ENCODE measurements at places on chromosomes 5 and 9.

- no peak for DNase-seq
Measured at GRCh38 chr5:174217527-174217926, 172.0 kb downstream of the NSG2 start.

DNA sequence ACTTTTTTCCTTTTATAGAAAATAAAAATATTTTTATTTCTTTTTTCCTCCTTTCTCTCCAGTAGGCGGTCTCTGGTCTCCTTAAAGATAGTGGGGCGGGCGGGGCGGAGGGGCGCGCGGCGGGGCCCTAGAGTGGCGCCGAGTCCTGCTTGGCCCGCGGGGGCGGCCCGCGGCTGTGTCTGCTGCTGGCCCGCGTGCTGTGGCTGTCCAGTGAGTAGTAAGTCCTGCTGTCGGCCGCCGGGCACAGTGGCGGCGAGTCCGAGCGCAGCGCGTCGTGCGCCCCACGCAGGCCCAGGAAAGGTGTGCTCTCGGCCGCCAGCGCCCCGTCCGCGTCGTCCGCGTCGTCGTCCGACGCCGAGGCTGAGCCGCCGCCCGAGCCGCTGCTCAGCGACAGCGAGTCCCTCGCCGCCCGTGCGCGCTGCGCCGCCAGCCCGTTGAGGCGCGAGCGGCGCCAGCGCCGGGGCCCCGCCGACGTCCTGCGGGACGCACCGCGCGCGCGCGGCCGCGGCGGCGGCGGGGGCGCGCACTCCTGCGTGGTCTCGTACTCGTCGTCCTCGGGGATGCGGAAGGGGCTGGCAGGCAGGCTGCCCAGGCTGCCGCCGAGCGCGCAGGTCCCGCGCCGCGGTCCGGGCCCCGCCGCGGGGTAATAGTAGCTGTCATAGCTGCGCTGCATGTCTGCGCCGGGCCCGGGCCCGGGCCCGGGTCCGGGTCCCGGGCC lies 52.3 kb downstream of the PSD2 start:
- peak; percentile 76 for DNase-seq

- no peak for DNase-seq
Measured at GRCh38 chr5:171911152-171911551, 95.3 kb downstream of the FBXW11 start.

GRCh38 chr9:2771661-2772060 lies 54.4 kb downstream of the KCNV2 start:
- no peak for DNase-seq

GRCh38 chr5:67353500-67354450 lies 157.2 kb upstream of the CD180 start:
- no peak for DNase-seq

DNA sequence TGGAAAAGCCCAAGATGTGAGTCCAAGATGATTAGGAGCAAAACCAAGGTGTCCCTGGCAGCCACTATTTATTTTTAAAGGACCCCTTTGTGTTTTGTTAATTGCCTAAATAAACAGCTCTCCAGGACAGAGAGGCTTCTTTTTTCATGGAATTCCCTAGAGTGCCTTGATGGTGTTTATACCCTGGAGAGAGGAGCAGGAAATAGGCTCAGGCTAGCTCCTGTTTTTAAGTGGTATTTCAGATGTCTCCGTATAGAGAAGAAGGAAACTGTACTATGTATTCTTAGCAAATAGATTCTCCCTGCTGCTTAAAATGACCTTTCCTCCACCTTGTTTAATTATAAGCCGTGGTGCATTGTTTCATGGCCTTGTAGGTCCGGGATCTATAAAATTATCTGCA lies 292.4 kb downstream of the CD180 start:
- DNase-seq: no peak

- DNase-seq: no peak
Measured at GRCh38 chr5:172466062-172466461, 11.7 kb upstream of the SH3PXD2B start.

- no peak for DNase-seq
Measured at GRCh38 chr5:45596320-45596719, 99.9 kb downstream of the HCN1 start.

DNA sequence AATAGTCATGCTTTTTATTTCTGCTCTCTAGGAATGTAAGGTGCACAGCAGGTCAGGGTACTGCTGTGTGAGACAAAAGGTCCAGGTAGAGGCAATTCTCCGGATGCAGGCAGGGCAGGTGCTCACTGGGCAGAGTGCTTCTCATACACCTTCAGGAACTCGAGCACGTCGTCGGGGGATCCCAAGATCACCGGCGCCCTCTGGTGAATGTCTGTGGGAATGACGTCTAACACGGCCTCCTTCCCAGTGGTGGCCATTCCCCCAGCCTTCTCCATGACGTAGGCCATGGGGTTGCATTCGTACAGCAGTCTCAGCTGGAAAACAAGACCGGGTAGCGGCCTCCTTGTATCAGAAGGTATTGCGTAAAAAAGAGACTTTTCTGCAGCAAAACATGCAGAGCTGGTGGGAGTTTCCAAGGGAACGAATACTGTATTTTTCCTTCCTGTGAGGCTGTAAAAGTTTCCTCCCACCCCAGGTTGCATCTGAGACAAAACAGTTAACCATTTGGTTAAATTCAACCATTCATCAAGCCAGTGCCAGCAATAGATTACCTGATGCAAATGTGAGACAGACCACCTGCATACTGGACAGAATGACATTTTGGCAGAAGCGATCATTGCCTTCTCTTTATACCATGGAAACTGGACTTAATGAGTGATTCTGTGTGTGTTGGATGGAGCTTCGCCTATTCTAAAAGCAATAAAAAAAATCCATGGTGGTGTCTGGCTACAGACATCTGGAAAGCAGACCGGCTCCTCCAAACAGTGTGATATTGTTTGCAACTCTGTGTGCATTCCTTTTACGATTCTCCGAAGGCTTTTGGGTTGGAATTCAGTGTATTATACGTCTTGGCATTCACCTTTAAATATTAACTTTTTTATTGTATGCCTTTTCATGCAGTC lies 9.9 kb upstream of the FBP2 start:
- DNase-seq: peak; percentile 44

- DNase-seq: no peak
Measured at GRCh38 chr5:87263498-87263897, 4.2 kb upstream of the RASA1 start.
